ENCODE measurements at places on chromosomes 7 and 10.

DNA sequence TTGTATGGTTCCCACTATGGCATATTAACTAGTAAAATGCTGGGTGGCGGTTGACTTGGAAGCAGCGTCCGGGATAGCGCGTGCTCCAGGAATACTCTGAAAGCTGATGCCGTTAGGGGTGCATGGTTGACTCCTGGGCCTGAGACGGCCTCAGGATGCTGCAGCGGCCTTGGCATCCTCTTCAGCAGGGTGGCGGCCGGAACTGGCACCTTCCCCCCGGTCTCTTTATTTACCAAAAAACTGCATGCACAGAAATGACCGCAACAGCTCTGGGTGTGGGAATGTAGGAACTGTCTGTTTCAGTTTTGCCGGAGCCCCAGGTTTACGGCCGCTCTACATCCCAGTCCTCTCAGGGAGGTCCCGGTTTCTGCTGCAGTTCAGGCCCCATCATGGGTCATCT is 28.8 kb downstream of the PFKP start:
- no peaks in the 10 kb centered on the region for H3K27me3 ChIP-seq
- DNase-seq = peak; percentile 44
- H3K27ac ChIP-seq = peak overlapping the region; percentile 98
- H3K4me3 ChIP-seq = no peak overlapping the region

DNA sequence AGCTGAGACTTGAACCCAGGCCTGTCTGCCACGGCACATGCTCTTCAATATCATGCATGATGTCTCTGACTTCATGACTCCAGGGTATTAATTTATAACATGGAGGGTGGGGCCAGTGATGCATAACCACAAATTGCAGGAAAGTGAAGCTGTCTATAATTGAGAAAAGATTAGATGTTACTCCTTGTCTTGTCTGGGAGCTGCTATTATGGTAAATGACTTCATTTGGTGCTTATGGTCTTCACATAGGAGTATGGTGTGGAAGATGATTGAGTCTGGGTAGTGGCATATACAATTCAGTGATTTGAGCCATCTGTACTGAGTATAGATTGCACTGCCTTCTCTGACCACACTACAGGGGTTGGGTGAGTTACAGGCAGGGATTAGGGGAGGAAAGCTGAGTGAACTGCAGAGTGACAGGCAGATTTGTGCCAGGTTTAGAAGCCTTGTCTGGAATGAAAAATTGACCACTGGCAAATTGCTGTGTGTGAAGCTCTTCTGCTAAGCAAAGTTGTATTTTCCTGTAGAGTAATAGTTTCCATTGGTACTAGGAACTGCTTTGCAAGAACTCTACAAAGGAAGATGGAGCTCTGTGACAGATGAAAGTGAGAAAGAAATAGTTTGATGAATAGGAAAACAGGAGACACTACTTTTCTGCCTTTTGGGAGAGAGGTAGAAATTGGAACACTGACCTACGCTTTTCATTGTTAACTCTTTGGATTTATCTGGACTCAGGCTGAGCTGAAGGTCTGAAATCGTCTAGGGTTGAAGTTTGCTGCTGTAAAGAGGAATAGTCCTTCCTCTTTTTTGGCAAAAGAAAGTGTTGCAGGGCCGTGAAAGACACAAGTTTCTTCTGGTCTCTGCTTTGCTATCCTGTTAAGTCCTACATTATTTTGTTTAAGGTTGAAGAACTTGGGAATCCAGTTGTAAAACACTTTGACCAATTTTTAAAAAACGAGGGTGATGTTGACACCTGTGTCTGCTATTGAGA is 2.7 kb downstream of the SND1 start:
- H3K4me1 ChIP-seq = peaks cover 6% of the 10 kb centered on the region
- no peak overlapping the region for H3K27ac ChIP-seq
- H3K27me3 ChIP-seq = no peaks in the 10 kb centered on the region
- peaks cover 3% of the 10 kb centered on the region for H3K36me3 ChIP-seq

GRCh38 chr10:75546004-75546403 is 114.6 kb downstream of the LRMDA start:
- H3K36me3 ChIP-seq = no peaks in the 10 kb centered on the region
- H3K4me3 ChIP-seq = no peak overlapping the region
- DNase-seq = no peak
- H3K27me3 ChIP-seq = peaks cover 4% of the 10 kb centered on the region
- no peak overlapping the region for H3K27ac ChIP-seq

- H3K27me3 ChIP-seq = no peaks in the 10 kb centered on the region
- DNase-seq = no peak
- H3K4me1 ChIP-seq = peaks cover 6% of the 10 kb centered on the region
- H3K36me3 ChIP-seq = peaks cover 37% of the 10 kb centered on the region
These were observed 25.2 kb downstream of the ACTA2 start for GRCh38 chr10:88927416-88927690.

DNA sequence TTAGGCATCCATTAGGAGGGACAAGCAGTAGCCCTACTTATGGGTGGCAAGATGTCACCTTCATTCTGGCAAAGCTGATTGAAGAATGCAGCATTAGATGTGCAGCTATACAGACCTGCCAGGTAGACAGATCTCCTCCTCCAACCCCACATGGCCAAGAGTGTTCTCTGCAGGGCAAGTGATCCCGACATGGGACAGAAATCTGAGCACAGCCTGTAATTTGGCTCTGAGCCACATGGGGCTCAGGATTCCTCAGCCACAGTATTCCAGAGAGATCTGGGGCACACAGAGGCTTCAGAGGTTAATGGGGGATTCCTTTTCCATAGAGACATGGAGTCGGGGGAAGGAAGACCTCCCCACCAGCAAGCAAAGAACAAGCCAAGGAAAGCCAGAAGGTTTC is 58.7 kb upstream of the GDF10 start:
- peaks cover 55% of the 10 kb centered on the region for H3K27me3 ChIP-seq
- H3K4me3 ChIP-seq = no peak overlapping the region
- no peaks in the 10 kb centered on the region for H3K36me3 ChIP-seq
- no peaks in the 10 kb centered on the region for H3K4me1 ChIP-seq
- no peak overlapping the region for H3K27ac ChIP-seq

DNA sequence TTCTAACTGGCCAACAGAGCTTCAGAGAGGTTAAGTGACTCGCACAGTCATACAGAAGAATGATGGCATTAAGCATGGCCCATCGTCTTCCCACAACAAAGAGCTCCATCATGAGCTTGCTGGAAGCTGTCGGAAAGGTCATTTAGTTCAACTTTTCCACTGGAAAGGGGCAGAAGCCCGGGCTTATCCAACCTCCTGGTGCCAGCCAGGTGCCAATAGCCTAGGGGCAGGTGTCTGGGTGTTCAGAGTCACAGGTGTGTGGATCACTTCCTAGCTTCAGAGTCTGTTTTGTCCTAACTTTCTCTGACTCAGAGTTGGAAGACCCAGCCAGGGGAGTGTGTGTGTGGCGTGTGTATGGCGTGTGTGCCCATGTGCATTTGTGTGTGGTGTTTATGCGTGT is 1.3 kb upstream of the TRPV6 start:
- H3K36me3 ChIP-seq = no peaks in the 10 kb centered on the region
- DNase-seq = no peak
- peaks cover 47% of the 10 kb centered on the region for H3K27me3 ChIP-seq
- no peak overlapping the region for H3K4me3 ChIP-seq
- peaks cover 1% of the 10 kb centered on the region for H3K4me1 ChIP-seq

DNA sequence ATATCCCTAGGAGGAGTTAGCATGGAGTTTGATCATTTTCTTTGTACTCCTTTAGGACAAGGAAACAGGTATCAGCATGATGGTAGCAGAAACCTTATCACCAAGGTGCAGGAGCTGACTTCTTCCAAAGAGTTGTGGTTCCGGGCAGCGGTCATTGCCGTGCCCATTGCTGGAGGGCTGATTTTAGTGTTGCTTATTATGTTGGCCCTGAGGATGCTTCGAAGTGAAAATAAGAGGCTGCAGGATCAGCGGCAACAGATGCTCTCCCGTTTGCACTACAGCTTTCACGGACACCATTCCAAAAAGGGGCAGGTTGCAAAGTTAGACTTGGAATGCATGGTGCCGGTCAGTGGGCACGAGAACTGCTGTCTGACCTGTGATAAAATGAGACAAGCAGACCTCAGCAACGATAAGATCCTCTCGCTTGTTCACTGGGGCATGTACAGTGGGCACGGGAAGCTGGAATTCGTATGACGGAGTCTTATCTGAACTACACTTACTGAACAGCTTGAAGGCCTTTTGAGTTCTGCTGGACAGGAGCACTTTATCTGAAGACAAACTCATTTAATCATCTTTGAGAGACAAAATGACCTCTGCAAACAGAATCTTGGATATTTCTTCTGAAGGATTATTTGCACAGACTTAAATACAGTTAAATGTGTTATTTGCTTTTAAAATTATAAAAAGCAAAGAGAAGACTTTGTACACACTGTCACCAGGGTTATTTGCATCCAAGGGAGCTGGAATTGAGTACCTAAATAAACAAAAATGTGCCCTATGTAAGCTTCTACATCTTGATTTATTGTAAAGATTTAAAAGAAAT is 4.8 kb downstream of the BAMBI start:
- H3K27ac ChIP-seq = no peak overlapping the region
- no peak overlapping the region for H3K4me3 ChIP-seq
- H3K4me1 ChIP-seq = peaks cover 6% of the 10 kb centered on the region
- DNase-seq = no peak
